SJSA1 (cell line): ENCODE measurements at places on chromosomes 12 and 14. TPM values are rescaled to one million over a fixed set of nuclear protein-coding genes. Genes with fewer than 3 reads are reported as not detected.

The ZBTB42 gene
- 1.4 and 6.7 TPM in 2 replicates for total RNA-seq

The FAM181A gene
- not detected in 2 replicates for total RNA-seq

The SFSWAP gene
- 26.8 and 27.0 TPM in 2 replicates for total RNA-seq

The RPGRIP1 gene
- total RNA-seq = not detected in 2 replicates

The NOS1 gene
- not detected in 2 replicates for total RNA-seq

The PTMS gene
- total RNA-seq = 243 and 442 TPM in 2 replicates

The GRIP1 gene
- total RNA-seq = 2.0 and 3.5 TPM in 2 replicates
